Smooth muscle cell of the coronary artery (primary cell): ENCODE measurements at places on chromosomes 2 and 18. TPM values are rescaled to one million over a fixed set of nuclear protein-coding genes. Genes with fewer than 3 reads are reported as not detected.

The GATA6 gene
- 4.4 and 51.6 TPM in 2 replicates for total RNA-seq

The SOCS6 gene
- 18.5 and 37.2 TPM in 2 replicates for total RNA-seq

The SLC35F5 gene
- total RNA-seq, result 95.3 and 264 TPM in 2 replicates

The TXNL1 gene
- total RNA-seq, result 18.5 and 33.1 TPM in 2 replicates

The GALNT1 gene
- total RNA-seq, result 36.2 and 104 TPM in 2 replicates

The PTH2R gene
- total RNA-seq, result 0.08 TPM in 1 of 2 replicates, not detected in the other

The MDH1 gene
- 141 and 174 TPM in 2 replicates for total RNA-seq
